ENCODE measurements at places on chromosomes 13 and 19.
A peak's percentile ranks its signal among the peaks of the same experiment; 100 is the strongest.

GRCh38 chr13:114313061-114313860 lies 1.0 kb upstream of the CHAMP1 start:
- peak; percentile 71 for DNase-seq

GRCh38 chr19:58128041-58128685 lies 22.4 kb downstream of the ZNF329 start:
- DNase-seq = no peak

DNA sequence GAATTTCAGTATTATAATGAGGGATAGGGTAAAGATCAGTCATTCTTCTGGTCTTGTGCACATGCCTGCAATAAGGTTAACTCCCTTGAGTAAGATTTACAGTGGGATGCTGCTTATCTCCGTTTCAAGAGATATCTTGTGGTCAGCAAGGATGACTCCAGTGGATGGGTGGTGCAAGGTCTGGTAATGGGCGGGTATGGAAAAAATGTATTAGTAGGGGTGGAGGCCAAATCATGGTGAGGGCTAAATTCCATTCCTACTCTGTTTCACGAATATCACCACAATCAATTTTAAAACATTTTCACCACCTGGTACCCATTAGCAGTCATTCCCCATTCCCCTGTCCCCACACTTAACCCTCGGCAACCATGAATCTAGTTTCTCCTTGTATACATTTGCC lies 40.6 kb downstream of the CCDC122 start:
- DNase-seq = no peak

DNA sequence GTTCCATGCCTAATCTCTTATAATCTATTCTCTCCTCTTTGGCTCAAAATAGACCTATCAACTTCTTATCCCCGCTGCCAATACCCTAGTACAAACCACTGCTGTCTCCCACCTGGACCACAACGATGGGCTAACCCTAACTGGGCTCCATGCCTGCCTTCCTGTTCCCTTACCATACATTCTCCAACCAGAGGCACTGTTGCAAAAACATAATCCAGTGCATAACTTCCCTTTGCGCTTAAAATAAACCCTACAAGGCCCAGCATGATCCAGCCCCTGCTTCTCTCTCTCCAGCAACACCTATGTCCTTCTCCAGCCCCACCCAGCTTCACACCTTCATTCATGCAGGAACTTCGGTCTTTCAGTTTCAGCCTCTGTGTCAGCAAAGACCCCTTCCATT lies 27.4 kb upstream of the CEBPA start:
- no peak for DNase-seq

DNA sequence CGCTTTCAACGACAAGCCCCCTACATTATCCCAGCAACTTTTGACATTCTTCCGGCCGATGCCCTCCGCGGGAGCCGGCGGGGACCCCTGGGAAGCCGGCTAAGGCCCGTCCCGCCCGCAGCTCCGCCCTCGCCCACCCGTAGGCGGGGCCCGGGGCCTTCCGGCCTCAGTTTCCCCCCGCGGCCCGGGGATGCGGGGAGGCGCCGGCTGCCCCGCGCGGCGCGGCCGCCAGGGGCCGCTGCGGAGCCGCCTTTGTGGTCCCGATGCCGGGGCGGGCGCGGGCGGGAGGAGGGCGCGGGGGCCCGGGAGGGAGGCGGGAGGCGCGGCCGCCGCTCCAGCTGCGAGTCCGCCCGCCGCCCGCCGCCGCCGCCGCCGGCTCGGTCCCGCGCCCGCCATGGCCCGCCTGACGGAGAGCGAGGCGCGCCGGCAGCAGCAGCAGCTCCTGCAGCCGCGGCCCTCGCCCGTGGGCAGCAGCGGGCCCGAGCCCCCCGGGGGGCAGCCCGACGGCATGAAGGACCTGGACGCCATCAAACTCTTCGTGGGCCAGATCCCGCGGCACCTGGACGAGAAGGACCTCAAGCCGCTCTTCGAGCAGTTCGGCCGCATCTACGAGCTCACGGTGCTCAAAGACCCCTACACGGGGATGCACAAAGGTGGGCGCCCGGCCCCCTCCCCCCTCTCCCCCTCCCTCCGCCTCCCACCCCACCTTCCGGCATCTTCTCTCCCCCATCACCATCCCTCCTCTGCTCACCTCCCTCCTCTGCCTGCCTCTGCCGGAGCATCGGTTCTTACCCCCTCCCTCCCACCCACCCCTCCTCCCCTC lies at the start of gene CELF5:
CELF5 (plus strand) TSS at position 316 of the 823 bp plus-strand sequence; CDS start at position 395, 79 bp downstream.
- DNase-seq = peak; percentile 94

GRCh38 chr13:60312851-60313505 lies 84.0 kb upstream of the TDRD3 start:
- DNase-seq = no peak

- DNase-seq = no peak
These were observed 14.4 kb upstream of the FBN3 start for GRCh38 chr19:8163759-8164158.

DNA sequence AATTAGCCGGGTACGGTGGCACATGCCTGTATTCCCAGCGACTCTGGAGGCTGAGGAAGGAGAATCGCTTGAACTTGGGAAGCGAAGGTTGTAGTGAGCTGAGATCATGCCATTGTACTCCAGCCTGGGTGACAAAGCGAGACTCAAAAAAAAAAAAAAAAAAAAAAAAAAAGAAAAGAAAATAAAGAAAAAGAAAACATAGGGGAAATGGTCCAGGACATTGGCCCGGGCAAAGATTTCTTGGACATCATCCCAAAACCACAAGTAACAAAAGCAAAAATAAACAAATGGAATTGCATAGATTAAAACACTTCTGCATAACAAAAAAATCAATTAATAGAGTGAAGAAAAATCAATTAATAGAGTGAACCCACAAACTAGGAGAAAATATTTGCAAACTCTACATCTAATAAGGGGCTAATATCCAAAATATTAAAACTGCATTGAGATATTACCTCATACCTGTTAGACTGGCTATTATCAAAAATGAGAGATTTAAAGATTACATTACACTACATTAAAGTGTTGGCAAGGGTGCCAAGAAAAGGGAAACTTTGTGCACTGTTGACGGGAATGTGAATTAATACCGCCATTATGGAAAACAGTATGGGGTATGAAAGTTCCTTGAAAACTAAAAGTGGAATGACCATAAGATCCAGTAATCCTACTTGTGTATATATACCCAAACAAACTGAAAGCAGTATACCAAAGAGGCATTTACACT lies 18.5 kb upstream of the ABCC4 start:
- DNase-seq = no peak

DNA sequence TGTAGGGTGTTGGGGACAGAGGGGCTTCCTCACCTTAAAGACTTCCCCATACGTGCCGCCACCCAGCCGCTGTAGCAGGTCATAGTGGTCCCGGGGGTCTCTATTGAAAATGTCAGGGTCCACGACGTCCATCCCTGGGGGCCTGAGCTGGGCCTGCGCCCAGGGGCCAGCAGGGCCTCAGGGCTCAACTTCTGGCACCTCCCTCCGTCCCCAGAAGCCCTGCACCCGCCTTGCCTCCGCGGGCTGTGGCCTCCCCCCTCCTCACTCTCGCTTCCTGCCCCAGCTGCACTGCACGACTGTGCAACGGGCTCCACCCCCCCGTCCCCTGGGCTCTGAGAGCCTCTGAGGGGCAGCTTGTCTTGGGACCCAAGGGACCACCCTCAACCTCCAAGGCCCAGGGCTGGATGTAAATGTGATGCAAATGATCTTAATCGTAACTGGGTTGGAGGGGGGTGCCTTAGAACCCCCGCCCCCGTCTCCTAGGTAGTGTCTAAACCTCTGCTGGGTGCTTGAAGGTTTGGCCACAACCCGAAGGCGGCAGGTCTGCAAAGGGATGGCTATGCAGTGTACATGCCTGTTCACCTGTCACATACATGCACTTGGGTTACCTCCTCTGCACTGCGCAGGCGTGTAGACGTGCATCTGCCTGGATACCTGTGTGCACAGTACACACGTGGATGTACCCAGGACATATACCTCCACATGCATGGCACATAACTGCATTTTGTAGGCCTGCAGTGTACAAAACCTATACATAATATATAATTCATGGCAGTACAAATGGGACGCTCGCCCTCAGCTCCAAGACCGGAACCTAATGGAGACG lies at the start of gene MAP4K1:
MAP4K1 (minus strand) TSS at position 190 of the 826 bp plus-strand sequence; CDS start at position 132, 58 bp downstream.
- peak; percentile 85 for DNase-seq

GRCh38 chr19:55598034-55598433 lies 1.3 kb downstream of the FIZ1 start:
- DNase-seq = no peak

- no peak for DNase-seq
These were observed 8.0 kb downstream of the RXFP2 start for GRCh38 chr13:31747291-31747690.

DNA sequence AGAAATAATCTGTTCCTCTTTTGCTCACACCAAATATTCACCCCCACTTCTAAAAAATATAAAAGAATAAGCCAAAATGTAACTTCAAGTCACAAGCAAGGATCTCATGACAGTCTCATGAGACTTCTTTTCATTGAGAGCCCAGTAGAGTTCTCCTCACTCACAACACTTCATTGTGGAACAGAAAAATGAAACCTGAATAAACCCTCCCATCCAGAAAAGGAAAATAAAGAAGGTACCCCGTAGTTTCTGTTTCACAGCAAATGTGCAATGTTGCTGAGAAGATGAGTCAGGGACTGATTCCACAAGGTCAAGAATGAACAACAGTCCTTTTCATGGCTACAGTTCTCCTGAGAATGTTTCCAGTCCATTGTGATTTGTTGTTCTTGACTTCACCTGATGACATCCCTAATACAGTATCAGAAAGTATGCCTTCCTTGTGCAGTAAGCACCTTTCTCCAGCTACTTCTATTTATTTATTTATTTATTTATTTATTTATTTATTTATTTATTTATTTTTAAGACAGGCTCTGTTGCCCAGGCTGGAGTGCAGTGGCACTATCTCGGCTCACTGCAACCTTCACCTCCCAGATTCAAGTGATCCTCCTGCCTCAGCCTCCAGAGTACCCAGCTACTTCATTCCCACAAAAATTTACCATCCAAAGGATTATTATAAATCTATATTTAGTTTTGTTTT lies 6.4 kb upstream of the ZNF841 start:
- no peak for DNase-seq

DNA sequence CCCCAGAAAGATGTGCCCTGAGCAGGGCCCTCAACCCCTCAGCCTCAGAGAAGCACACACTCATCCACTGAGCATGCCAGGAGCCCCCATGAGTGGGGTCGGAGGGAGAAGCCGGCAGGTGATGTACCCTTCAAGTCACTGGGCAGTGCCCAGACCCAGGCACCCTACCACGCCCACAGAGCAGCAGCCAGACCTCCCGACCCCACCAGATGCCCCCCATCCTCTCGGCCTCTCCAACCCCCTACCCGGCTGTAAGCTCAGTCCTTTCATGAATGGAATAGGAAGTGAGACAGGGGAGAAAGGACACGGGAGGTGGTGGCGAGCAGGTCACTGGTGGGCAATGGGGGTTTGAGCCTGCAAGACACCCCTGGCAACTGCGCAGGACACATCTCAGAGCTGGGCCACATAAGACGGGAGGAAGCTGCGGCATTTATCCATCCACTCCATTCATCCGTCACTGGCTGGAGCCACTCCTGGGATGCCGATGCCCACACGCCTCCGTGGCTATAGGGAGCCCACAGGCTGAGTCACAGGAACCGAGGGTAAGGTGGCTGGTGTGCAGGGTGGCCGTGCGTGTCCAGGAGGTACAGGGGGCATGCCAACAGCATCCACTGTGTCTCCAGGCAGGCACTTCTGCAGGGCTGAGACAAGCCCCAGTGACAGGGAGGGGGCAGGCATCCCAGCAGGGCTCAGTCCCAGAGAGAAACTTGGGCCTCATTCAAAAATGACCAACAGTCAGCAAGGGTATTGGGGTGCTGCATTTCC lies 23.8 kb upstream of the VSTM2B start:
- no peak for DNase-seq

- DNase-seq = no peak
These were observed 8.6 kb upstream of the BCAT2 start for GRCh38 chr19:48819366-48819816.

GRCh38 chr19:38850436-38850975 lies 720 bp upstream of the HNRNPL start:
- peak; percentile 96 for DNase-seq

DNA sequence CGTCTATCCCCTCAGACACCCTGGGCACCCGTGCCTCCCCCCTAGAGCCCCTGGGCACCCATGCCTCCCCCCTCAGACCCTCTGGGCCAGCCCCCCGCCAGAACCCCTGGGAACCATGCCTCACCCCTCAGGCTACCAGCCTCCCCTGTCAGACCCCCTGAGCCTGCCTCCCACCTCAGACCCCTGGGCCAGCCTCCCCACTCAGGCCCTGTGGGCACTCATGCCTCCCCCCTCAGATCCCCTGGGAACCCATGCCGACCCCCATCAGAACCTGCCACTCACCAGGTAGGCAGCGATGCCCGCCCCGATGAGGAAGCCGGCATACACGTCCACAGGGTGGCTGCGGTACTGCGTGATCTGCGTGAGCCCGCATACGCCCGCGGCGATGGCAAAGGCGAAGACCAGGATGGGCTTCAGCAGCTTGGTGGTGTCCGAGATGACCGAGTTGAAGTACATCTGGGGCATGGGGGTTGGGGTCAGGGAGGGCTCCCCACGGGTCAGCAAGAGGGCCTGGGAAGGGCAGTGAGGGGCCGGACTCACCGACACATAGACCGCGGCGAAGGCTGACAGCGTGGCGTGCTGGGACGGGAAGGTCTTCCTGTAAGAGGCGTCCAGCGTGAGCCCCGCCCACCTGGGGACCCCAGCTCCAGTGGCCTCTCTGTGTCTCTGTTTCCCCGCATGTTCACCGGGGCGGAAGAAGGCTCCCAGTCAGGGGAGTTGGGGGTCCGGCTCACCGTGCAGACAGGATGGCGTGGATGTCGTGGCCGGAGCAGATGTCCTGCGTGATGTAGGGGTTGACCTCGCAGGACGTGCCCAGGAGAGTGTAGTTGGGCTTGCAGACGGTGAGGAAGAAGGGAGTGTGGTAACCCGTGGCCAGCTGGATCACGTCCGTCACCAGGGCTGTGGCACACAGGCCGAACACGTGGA lies 7.3 kb downstream of the PLPPR3 start:
- DNase-seq = peak; percentile 63

- DNase-seq = no peak
These were observed 11.9 kb downstream of the SUGP1 start for GRCh38 chr19:19308373-19308772.

- DNase-seq = no peak
These were observed 8.5 kb downstream of the CCDC8 start for GRCh38 chr19:46404753-46405468.

DNA sequence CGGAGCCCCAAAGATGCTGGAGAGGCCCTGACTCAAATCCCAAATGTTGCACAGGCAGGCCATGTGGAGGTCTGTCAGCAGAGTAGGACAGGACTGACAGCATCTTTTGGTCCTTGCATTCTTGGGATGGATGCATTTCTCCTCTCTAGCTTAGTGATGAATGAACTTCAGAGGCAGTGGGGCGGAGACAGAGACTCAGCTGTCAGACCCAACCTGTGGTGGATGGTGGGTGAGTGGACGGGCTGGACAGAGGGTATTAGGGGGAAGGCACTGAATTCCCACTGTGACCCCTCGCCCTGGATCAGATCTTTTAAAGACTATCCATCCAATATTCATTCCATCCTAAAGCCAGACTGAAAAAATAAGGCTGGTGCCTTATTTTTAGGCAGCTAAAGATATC lies 39.3 kb upstream of the GJB6 start:
- no peak for DNase-seq

All from GM20000 (cell line).